ENCODE measurements at places on chromosomes 11 and 22. TPM values are rescaled to one million over a fixed set of nuclear protein-coding genes. Genes with fewer than 3 reads are reported as not detected.

Gene ISX
- not detected for total RNA-seq

Gene ASPHD2
- 8.7 TPM for total RNA-seq

Gene MS4A4A
- not detected for total RNA-seq

Gene CALCB
- total RNA-seq, result 0.19 TPM

Gene C11orf86
- not detected for total RNA-seq

Gene LRRC55
- not detected for total RNA-seq

Gene PLEKHB1
- total RNA-seq, result 0.13 TPM

Gene MAPK8IP2
- 0.47 TPM for total RNA-seq

Gene SLC43A3
- total RNA-seq, result 81.0 TPM

Gene CDON
- total RNA-seq, result 1.7 TPM

Gene SYT12
- 0.03 TPM for total RNA-seq

Gene HBE1
- 157 TPM for total RNA-seq

Gene ZMAT5
- 18.0 TPM for total RNA-seq

Gene PANX3
- not detected for total RNA-seq

Gene PRODH
- 0.06 TPM for total RNA-seq

Gene DDI1
- total RNA-seq, result not detected

Gene POU2AF3
- total RNA-seq, result not detected

Gene OSBP
- 13.4 TPM for total RNA-seq

Gene CCDC81
- not detected for total RNA-seq

Gene OR8A1
- total RNA-seq, result not detected

Gene AAMDC
- total RNA-seq, result 7.5 TPM

Gene ARRB1
- total RNA-seq, result 10.6 TPM

Gene THAP12
- total RNA-seq, result 55.7 TPM

Gene DLG2
- 0.23 TPM for total RNA-seq

Gene RAB30
- total RNA-seq, result 3.2 TPM

Gene TMEM25
- total RNA-seq, result 12.3 TPM

Gene KRTAP5-1
- total RNA-seq, result not detected

Gene BRSK2
- 0.84 TPM for total RNA-seq

Gene MRTFA
- total RNA-seq, result 23.9 TPM

Gene APLNR
- not detected for total RNA-seq

Gene ZP1
- 1.9 TPM for total RNA-seq

Gene MGAT3
- total RNA-seq, result 0.10 TPM

Measured in HT1080 (cell line).